ENCODE measurements at places on chromosomes 1 and 21. TPM values are rescaled to one million over a fixed set of nuclear protein-coding genes. Genes with fewer than 3 reads are reported as not detected.

DNA sequence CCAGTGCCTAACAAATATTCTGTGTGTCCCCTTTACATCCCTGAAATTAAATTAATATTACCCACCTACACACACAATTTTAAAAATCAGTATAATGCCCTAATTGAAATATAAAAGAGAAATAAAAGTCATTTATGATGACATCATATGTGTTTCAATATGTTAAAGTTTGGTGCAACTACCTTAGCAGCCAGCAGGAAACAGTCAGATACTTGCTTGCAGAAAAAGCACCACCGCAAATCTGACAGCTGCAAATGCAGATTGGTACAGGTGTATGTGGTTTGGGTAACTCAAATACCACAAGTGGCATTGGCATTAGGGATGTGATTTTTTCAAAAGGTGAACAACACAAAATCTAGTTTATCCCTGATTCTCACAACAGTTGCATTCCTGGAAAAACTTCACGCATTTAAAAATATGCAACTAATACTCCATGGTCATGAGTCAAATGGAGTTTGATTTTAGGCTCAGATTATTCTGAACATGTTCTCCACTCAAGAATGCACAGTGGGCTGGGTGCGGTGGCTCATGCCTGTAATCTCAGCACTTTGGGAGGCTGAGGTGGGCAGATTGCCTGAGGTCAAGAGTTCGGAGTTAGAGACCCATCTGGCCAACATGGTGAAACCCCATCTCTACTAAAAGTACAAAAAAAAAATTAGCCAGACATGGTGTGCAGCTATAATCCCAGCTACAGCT lies 106.3 kb downstream of the EDEM3 start:
- no peak overlapping the region for H3K4me3 ChIP-seq
- H3K36me3 ChIP-seq = no peaks in the 10 kb centered on the region
- H3K27me3 ChIP-seq = no peaks in the 10 kb centered on the region
- DNase-seq = no peak

The SPRR1B gene
- not detected for total RNA-seq

DNA sequence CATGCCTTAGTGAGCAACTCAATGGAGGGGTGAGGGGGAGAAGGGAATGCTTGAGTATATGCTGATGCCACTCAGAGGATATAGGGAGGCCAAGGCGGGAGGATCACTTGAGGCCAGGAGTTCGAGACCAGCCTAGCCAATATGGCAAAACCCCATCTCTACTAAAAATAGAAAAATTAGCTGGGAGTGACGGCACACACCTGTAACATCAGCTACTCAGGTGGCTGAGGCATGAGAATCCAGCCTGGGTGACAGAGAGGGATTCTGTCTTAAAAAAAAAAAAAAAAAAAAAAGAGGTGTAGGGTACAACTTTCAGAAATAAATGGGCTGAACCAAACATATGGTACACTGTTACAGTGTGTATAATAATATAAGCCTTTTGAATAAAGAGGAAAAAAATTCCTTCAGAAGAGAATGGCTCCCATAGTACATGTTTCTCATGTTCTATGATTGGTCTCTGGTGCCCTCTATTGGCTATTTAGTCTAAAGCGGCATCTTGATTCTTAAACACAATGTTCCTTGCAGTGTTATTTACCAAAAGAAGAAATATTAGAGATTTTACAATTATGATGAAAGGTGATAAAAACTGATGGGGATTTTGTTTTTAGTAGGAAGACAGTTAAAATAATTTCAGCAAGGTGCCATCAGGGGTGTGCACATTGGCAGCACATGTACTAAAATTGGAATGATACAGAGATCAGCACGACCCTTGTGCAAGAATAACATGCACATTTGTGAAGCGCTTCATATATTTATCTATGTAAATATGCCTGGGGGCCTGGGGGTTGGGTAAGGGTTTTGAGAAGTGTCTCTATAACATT lies 109.8 kb downstream of the PATJ start:
- H3K36me3 ChIP-seq = peaks cover 4% of the 10 kb centered on the region
- H3K4me3 ChIP-seq = no peak overlapping the region
- no peak for DNase-seq
- H3K27me3 ChIP-seq = no peaks in the 10 kb centered on the region
- no peak overlapping the region for H3K27ac ChIP-seq

The EXO5 gene
- 14.9 TPM for total RNA-seq

The SPRR2A gene
- total RNA-seq = not detected

Measured in CD8-positive, alpha-beta memory T cell (primary cell).